ENCODE measurements at places on chromosomes 1 and 21.

GRCh38 chr1:183516725-183517124, 44.4 kb downstream of the SMG7 start:
- no peak for DNase-seq

DNA sequence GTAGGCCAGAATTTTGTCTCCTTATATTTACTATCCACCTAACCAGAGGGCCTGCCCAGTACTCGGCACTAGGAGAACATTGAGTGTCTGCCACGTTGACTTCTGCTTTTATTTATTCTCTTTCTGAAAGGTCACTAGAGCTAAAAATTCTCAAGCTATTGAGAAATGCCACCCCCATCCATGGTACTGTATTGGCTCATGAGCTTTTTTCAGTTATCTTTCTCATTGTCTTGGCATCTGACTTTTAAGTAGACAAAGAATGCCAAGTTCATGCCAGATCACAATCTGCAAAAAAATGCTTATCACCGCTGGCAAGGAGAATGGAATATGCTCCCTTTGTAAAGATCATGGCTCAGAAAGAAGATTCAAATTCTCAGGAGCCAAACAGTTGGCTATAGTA, 49.8 kb upstream of the MROH9 start:
- no peak for DNase-seq

DNA sequence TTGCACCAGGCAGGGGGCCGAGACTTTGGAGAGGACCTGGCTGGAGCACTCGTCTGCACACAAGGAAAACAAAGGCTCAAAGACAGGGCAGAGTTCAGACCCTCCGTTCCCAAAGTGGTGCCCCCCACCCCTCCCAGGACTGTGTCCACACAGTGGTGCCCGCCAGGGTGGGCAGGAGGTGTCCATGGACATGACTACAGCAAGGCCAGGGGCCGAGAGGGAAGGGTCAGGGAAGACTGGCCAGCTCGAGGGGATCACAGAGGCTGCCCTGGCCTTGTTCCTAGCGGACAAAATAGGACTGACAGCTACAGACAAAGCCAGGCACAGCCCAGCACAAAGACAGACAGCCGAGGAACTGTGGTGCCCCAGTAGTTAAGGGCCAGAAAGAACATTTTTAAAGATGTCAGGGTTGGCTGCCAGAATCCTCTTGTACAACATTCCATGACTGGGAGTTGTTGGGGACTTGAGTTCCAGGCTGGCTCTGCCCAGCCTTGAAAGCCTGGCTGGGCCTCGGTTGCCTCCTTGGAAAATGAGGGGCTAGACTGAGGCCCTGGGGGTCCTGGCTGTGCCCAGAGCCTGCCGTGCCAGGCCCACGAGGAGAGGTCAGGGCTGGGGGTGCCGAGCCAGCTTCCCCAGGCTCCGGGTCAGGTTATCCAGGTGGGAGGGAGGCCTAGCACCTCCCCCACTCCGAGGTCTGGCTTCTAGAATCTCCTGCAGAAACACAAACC, 63.7 kb downstream of the SLX9 start:
- DNase-seq, result no peak

DNA sequence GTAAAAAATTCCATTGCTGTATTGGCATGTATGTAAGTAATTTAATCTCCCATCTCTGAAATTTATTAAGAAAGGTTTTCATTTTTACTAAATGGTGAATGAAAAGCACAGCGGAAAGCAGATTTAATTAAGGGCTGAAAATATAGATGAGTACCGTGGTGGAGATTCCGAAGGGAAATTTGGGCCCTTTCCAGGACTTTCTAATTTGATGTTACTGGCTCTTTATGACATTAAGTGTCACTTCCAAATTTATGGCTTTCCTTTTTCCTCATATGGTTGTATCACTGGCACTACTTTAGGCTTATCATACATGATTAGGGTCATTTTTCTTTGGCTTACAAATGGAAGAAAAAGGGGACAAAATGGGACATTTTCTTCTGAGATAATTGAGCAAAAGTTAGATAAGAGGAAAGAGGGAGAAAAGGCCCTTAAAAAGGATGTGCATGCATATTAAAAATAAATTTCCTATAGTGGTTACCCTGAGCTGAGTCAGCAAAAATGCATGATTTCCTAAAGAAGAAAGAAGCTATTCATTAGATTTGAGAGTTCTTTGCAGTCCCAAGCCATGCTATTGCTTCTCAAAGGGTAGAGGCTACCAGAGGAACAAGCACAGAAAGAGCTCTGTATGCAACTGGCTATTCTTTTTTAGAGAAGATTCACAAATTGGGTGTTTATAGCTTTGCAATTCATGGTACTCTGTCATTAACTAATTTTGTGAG, 74.9 kb upstream of the CNIH3 start:
- no peak for DNase-seq

DNA sequence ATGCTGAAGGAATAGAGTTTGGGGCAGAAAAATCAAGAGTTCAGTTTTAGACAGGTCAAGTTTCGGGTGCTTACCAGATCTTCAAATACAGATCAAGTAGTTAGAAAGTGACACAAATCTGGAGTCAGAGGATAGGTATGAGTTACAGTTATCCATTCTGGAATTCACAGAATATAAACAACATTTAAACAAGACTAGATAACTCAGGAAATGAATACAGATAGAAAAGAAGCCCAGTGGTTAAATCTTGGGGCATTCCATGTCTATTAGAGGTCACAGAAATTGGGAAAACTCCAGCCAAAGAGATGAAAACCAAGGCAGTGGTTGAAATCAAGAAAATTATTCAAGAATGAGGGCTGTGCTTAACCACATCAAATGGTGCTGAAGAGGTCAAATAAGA, 187.0 kb upstream of the HP1BP3 start:
- no peak for DNase-seq

- DNase-seq, result no peak
These were observed 25.1 kb downstream of the PRDM16 start for GRCh38 chr1:3093898-3094626.

DNA sequence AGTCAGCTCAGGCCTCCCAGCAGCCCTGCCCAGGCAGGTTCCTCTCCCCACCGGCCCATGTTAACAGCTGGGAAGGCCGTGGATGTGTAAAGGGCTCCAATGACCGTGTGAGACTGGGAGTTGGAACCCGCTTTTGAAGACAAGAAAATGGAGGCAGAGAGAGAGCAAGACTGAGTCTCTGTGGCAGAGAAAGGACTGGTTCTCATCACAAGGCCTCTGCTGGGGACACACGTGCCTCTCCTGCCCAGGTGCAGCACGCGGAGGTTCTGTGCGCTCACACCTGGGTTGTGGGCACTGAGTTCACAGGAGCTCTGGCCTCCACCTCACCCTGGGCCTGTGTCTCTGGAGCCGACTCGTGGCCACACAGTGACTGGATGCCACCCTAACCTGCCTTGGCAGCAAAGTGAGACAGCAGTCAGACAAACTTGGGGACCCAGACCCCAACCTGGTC, 27.0 kb downstream of the RUNX3 start:
- no peak for DNase-seq

DNA sequence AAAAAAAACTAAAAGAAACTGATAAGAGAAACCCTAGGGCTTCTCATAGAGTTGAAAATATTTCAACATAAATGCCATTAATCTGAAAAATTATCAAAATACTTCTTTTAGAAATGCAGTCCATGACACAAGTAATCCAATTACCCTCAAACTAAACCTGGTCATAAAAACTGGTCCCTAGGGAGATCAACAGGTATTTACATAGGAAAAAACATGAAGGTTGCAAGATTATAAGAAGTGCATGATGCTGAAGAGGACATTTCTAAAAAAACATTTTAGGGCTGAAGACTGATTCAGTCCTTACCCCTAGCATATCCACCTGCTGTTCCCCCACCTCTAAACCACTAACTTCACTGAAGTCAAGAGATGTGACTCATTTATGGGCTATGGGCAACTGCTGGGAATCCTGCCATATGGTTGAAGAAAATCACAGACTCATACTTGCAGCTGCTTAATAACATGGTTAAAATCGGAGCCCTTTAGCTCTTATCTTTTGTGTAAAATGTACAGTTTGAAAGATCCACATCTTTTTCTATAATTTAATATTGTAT, 131.0 kb upstream of the RUNX1 start:
- peak; percentile 46 for DNase-seq

DNA sequence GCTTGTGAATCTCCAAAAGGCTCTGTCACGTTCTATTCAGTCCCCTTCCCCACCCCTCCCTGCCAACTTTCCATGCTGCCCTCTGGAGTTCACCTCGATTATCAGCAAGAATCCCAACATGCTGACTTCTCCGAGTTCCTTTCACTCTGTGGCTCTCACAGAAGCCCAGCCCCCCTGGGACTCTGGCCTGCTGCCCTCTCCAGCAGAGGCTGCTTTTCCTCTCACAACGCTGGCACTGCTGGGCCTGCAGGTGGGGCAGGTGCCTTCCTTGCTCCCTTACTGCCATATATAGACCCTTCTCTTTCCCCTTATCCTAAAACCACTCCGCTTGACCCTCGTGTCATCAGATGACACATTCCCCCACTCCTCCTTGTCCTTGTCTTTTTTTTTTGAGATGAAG, 10.2 kb upstream of the RNF186 start:
- DNase-seq, result no peak

DNA sequence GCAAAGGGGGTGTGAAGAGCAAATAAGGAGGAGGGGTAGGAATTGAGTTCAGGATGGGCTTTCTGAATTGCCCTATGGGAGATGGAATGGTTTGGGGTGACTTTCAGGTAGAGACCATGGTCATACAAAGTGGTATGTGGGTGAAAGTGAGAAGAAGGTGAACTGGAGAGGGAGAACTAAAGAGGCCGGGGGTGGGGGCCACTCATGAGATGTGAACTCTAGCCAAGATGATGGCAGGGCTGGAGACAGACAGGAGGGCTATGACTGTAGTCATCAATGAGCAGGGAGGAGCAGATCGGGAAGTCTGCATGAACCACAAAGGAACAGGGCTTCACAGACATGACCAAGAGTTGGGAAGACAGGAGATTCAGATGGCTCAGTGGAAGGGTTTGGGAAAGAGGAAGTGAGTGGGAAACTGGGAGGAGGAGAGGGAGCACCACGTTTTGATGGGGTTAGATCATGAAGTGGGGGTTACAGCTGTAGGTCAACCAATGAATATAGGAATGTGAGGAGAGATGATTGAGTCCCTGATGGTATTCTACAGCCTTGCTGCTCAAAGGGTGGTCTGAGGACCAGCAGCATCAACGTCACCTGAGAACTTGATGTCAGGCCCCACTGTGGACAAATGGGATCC, 20.7 kb upstream of the LRRC8D start:
- no peak for DNase-seq

DNA sequence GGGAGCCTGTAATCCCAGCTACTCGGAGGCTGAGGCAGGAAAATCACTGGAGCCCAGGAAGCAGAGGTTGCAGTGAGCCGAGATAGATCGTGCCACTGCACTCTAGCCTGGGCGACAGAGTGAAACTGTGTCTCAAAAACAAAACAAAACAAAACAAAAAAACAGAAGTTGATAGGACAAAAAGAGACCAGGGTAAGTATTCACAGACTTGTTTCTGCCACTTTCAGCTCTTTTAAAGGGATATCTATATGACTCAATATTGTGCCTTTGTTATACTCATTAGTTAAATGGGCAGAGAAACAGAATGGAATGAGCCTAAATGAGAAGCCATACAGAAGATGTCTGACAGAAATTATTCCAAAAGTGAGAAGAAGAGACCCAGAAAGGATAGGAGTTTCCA, 23.1 kb upstream of the ABL2 start:
- no peak for DNase-seq

- no peak for DNase-seq
These were observed 11.8 kb downstream of the C1orf115 start for GRCh38 chr1:220701974-220702373.

DNA sequence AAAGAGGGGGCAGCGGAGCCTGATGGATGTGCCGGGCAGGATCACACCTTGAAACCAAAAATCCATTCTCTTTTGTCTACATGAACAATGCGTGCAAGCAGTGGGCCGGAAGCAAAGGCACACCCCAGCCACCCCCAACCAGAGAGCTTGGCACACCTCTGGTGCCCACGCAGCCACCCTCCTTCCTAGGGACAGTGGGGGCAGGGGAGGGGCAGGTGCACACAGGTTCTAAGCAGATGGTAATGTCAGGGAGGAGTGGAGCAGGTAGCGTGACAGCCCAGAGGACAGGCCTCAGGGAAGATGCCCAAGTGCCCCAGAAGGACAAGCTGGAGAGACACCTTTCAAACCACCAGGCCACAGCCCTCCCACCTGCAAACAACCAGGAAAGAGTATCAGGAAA, 36.5 kb downstream of the SYF2 start:
- no peak for DNase-seq

GRCh38 chr1:33039840-33040239, 3.2 kb upstream of the AK2 start:
- no peak for DNase-seq
